ENCODE measurements at places on chromosomes 6 and 20.

DNA sequence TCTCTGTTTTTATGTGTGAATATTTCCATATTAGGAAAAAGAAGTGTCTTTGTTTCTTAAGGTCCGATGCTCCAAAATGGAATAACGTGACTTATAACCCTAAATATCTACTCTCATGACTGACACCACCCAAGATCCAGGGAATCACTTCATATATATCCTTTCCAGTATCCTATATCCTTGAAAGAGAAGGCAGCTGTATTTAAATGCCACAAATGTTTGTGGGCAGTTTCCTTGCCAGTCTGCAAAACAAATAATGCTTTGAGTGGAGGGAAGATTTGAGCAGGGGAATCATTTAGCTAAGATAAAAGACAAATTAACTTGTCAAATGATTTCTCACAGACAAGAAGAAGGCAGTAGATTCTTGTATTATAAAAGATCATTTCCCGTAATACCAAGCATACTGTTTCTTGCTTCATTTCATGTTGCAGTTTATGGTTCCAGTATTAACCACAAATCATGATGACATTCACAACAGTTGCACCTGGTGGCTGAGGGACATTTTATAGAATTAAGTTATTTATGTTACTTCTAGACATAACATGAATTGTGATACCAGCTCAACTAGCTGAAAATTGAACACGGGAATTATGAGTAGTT lies 30.0 kb upstream of the FABP7 start:
- DNase-seq, result no peak

DNA sequence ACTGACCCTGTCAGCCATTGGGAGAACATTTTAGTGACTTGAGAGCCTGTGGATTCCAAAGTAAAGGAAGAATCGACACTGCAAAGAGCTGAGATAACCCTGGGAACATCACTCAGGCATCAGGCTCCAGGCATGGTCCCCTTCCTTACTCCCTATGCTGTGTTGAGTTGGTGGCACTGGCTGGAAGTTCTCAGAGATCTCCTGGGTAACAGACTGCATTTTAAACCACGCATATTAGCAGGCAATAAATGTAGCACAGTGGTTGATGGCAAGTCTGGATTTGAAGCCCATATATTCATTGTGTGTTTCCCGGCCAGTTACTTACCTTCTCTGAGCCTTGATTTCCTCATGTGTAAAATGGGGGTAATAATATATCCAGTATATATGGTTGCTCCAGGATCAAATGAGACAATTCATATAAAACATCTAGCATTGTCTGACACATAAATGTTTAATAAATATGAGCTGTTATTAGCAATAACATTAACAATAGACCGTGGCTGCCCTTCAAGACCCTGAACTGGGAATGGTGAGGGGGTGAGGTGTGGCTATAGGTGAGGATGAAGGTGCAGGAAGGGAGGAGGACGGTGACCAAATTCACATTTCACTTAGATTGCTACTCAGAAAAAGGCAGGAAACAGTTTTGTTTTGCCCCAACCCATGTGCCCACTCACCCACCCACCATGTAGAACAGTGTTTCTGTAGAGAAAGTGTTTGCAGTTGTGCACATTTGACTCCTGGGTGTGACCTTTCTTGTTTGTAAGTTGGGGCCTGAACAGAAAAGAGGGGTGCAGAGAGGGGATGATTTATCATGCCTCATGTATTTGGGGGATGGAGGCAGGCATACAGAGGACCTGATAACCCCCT lies 2.1 kb downstream of the PLCG1 start:
- DNase-seq, result no peak

DNA sequence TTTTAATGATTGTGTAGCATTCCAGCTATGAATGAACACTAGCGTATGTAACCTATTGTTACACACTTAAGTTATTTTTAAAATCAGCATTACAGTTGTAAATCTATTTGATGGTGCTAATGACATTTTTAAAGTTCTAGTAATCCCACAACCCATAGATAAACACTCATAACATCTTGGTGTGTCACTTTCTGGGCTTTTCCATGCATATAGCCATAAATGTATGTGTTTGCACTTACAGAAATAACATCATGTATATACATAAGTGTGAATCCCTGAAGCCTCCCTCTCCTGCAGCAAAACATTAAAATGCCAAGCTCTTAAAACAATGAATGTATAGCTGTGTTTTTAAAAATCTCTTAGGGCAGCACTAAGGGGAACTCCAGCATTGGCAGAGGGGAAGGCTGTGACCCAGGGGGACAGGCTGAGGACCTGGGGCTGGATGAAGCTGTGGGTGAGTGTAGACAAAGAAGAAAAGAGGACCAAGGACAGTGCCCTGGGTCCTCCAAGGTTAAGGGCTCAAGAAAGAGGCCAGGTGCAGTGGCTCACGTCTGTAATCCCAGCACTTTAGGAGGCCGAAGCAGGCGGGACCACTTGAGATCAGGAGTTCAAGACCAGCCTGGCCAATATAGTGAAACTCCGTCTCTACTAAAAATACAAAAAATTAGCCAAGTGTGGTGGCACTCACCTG lies 929 bp upstream of the CENPB start:
- no peak for DNase-seq

DNA sequence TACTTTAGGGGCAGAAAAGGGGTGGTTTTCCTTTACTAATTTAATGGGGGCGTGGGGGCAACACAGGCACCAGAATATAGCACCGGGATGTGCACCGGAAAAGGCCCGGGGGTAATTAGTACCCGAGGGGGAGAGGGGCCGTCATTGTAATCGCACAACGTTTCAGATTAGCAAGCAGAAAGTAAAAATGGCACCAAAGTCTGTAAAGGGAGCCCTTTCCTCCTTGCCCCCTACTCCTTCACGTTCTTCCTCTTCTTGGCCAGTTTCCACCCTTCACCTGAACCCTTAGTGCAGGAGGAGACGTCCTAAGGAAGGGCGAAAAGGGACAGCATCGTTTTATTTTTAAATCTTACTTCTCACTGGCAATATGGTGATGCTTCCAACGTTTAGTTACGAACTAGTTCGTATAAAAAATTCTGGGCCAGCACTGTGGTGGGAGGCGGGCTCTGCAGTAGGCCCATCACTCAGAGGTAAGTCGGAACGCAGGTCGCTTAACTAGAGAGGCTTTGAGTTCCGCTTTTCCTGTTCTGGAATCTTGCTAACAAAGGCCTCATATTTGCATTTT lies 742 bp upstream of the CEP85L start:
- no peak for DNase-seq

DNA sequence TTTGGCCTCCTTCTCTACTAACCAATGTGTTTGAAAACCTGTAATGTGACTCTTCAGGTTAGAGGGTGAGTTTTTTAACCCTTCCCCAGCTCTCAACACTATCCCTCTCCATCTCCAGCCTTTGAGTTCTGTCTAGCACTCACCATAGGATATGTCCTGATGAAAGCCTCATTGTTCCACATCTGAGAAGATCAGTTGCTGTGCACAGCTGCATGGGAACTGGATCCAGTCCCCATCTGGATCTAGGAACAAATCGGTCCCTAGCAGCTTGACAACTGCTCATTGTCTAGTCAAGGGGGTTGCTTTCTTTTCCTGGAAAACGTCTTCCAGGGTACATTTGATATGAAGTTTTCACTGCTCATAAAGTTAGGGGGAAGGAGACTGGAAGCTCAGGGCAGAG lies 45.4 kb upstream of the AGPAT4 start:
- no peak for DNase-seq

DNA sequence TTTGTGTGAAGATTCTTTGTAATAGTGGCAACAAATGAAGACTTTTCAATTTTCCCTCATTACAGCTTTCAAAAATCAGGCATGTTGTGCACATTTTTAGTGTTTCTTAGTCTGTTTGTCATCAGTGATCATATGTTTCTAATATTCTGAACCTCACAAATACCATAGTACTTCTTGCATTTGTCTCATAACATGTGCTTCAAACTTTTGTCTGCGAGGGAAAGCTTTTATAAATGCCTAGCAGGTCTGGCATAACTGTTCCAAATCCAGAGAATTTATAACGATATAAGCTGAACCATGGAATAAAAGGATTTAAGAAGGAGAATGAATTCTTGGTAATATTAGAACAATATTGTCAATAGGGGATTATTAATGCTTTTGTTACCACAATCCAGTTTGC lies 670.2 kb downstream of the RFPL4B start:
- DNase-seq, result no peak

DNA sequence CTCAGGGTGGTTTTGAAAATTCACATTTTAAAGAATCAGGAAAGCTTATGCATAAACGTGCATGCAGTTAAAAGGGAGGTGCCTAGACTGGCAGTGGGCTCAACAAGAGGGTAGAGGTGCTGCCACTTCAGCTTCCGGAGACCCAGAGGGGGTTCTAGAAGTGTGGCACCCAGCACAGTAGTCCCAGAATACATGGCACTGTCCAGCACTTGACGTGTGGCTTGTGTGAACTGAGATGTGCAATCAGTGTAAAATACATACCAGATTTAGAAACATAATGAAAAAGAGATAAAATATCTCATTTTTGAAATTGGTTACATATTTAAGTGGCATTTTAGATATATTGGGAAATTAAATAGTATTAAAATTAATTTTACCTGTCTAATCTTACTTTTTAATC lies 89.3 kb downstream of the RIN2 start:
- DNase-seq, result no peak
